Mesothelial cell of epicardium (in vitro differentiated cells): ENCODE measurements at places on chromosomes 6 and 20.
A peak's percentile ranks its signal among the peaks of the same experiment; 100 is the strongest.

DNA sequence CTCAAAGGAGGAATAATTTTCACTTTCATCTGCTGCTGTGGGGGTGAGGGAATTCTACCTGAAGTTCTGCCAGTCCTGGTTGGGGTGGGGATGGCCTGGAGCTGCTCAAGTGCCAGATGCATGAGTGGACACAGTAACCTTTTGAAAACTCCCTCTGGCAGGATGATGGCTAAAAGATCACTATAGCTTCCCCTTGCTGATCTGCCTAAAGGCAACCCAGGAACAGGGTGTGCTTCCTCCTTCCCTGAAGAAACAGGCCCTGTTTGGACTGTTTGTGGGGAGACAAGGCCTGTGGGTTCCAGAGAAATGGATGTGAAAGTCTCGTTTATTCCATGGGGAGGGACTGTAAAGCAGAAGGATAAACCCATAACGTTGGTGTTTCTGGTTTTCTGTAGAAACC is 176.9 kb downstream of the DTNBP1 start:
- DNase-seq: no peak

DNA sequence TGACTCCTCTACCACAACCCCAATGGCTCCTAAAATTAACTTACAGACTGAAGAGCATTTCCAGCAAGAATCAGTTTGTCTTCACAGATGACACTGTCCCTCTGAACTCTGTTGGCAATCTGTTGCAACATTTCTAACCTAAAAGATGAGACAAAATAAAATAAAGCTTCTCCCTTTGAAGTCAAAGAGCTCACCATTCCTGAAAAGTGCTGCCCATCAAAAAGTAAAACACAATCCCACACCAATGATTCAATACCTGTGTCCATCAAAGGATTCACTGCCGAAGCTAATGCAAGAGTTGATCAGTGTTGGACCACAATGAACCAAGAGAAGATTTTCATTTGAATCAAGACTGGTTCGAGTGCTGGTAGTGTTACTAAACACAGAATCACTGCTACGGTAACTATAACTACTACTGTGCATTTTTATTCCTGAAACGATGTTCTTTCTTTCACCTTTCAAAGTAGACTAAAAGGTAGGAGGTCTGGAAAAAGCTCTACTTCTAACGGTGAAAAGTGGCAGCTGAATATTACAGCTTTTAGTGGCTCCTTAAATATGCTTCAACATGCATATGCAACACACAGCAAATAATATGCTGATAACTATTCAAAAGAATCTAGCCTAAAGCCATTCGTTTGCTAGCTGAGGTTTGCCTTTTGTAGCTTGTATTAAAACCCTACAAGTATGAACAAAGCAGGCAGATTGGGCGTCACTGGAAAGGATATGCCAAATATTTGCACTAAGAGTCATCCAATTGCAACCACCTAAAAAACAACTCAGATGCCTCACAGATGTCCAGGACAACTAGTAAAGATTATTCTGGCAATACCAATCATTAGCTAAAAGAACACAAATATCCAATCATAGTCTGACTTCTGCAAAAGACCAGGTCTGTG is at the start of gene DST:
Gene DST (minus strand): TSS at position 524 of the 896 bp plus-strand sequence.
- no peak for DNase-seq

DNA sequence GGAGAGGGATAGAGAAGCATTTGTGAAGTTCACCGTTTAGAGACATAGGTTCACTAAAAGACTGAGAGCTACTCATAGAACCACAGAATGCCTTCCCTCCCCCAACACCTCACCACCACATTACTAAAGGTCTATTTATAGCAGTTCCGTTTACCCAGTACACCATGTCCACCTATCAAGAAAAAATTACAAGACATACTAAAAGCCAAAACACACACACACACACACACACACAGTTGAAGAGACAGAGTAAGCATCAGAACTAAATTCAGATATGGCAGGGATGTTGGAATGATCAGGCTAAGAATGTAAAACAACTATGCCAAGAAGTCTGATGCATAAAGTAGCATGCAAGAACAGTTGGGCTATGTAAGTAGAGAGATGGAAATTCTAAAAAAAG is 52.3 kb downstream of the SLC22A3 start:
- DNase-seq: no peak

- DNase-seq: no peak
These were observed 21.7 kb downstream of the TGM6 start for GRCh38 chr20:2402271-2402980.

DNA sequence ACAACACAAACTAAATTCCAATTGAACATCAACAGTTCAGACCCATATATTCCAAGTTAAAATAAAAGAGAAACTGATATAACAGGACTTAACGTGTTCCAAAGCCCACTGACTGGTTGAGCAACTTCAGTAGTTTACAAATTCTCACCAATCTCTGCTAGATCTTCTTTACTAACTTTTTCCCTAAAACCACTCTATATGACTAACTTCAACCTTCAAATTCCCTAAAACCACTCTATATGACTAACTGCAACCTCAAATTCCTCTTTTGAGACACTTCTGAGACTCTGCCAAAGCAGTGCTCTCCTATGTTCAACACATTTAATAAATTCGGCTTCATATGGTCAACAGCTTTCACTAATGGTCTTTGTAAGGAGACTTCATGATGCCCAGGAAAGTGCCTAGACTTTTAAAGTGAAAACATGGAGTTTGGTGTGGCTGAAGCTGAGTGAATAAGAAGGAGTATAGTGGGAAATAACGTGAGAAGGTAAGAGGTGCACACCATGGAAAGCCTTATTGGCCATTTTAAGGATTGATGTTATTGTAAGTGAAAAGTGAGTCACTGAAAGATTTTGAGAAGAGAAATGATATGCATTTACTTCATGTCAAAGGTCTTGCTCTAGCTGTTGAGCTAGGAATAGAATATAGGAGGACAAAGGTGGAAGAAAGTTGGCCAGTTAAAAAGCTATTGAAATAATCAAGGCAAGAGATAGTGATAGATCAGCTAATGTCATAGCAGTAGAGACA is 134.0 kb upstream of the HCRTR2 start:
- no peak for DNase-seq

- no peak for DNase-seq
These were observed 4.1 kb upstream of the TRIM27 start for GRCh38 chr6:28927846-28928245.

DNA sequence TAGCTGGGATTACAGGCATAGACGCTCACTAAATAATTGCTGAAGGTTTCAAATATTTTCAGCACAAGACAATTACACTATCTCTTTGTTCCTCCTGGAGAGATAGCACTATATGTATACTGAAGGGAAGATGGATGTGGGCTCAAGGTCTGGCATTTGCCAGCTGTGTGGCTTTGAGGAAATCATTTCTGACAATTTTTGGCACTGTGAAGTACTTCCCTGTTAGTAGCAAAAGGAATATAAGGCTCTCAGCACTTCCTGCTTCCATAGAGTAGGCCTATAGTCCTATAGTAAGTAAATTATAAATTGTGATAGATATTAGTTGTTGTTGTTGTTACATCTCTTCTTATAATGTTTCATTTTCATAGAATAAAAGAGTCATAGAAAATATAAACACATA is 271.1 kb downstream of the SAMD5 start:
- DNase-seq: no peak

DNA sequence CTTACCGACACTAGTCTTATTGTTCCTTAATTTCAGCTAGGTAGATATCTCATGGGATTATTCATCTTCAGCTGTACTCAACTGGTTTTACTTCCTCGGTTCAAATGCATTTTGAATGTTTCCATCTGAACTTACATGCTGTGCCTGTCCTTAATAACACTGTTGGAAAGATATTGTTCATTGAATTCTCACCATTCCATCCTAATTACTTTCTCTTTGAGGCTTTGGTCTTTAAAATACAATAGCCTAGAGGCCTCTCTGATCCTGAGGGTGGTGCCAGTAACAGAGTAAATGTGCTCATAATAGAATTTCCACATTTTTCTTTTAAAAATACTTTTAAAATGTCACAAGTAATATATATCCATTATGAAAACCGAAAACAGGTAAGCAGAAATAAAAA is 54.0 kb downstream of the IL20RA start:
- DNase-seq: no peak

GRCh38 chr6:40764726-40765125 is 177.6 kb upstream of the LRFN2 start:
- DNase-seq: no peak

- DNase-seq: no peak
These were observed 392.9 kb downstream of the PLCB1 start for GRCh38 chr20:8525017-8525343.

DNA sequence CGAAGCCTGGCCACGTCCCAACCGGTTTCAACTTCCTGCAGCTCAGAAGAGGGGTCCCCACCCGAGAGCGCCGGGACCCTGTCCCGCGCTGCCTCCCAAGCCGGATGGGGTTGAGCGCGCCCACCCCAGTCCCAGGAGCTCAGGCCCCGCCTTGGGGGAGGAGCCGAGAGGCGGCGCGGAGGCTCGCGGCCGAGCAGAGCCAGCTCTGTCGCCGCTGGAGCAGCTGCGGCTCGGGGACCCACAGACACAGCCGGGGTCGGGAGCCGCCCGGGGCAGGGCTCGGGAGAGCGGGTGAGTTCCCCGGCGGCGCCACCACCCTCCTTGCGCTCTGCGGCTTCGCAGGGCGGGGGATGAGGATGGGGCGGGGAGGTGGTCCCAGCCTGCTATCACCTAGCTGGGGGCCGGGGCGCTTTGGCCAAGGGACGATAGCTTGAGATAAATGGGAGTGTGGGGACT is at the start of gene PPP1R16B:
Gene PPP1R16B (plus strand): TSS at position 196 of the 456 bp plus-strand sequence. CDS start 30,229 bp downstream, outside the sequence.
- peak; percentile 60 for DNase-seq

DNA sequence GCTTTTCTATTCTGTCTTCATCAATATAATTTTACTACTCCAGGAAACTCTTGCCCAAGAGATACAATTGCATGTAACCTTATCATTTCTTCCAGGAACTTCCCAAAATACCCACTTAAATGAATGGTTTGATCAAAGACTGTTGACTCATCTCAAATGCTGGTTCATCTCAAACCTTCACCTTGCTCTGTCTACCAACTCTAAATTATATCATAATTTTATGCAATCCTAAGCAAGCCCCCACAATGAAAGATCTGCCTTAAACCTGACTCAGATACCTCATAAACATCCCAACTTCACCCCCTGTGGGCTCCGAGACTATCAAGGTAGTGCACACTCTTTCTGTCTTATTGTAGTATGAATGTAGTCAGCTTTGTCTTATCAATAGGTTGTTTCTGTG is 65.5 kb upstream of the GCM1 start:
- no peak for DNase-seq

DNA sequence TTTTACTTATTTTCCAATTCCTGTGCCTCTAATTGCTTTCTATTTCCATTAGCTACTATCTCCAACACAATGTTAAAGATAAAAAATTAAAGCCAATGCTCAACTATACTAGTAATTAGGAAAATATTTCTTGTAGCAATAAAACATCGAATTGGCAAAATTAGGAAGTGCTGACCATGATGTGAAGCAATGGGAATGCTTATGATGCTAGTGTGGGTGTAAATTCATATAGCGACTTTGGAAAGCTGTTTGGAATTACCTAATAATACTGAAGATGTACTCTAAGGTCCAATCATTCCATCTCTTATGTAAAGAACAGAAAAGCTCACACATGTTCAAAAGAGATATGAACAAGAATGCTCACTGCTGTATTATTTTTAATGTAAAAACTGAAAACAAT is 78.2 kb downstream of the UBE3D start:
- no peak for DNase-seq

GRCh38 chr6:123016431-123017103 is 20.5 kb downstream of the CLVS2 start:
- no peak for DNase-seq

- DNase-seq: no peak
These were observed 23.4 kb downstream of the ZBTB46 start for GRCh38 chr20:63807654-63808053.

DNA sequence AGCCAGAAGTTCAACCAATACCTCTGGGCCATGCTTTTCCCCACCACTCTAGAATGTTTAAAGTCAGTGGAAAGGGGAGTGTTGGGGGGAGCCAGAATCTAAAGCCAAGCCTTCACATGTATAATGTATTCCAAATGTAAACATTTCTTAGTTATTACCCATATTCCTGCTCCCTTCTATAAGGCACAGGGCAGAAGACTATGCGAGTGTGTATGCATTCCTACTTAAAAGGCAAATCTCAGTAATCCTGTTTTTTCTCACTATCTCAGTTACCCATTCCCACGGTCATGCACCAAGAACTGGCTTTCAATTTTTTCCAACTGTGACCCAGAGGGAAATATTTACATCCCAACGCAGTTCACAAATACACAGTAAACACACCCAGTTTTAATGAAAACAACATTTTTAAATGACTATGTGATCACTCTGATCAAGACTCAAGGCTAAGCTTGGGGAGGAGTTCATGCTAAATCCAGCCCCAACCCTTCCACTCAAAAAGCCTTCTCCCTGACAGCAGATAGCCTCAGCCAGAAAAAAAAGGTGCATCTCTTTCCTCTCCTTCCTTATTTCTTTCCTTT is 57.5 kb downstream of the EPB41L2 start:
- DNase-seq: no peak

- no peak for DNase-seq
These were observed 164.8 kb upstream of the NT5E start for GRCh38 chr6:85285114-85285513.

DNA sequence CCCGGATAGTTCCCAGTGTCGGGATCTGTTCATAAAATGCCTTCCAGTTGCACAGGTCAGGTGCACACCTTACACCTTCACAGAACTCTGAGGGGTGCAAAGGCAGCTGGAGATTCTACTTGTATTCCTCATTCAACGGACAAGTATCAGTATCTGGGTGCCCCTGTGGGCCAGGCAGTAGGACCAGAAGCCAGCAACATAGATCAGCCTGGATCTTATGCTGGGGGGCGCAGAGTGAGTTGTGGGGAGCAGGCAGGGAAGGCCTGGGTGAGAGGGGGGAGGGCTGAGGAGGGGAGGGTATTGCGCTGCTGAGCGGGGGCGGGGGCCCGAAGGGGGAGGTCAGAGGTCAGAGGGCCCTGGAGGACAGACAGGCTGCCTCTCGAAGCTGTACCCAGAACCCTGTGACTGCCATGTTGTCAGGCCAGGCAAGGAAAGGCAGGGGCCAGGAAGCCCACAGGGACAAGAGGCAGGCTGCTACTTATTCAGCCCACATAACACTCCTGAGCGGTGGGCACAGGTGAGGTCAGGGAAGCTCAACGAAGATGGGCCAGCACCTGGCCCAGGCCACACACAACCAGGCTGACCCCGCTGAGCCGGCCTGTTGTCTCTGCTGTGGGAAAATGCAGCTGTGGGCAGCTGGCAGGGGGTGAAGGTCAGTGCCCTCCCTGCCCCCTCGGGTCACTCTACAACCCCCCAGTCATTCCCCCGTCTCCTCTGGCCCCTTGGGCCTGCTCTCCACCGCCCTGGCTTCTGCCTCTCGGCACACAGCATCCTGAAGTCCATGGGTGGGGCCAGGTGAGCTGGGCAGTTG is 1.1 kb downstream of the OPRL1 start:
- DNase-seq: no peak

- no peak for DNase-seq
These were observed 61.4 kb upstream of the CSE1L start for GRCh38 chr20:48984575-48985219.

- DNase-seq: no peak
These were observed 81.4 kb downstream of the TCP11 start for GRCh38 chr6:35059596-35060345.

GRCh38 chr6:107266563-107266962 is 151.2 kb upstream of the BEND3 start:
- no peak for DNase-seq

GRCh38 chr6:105359419-105360370 is 43.2 kb downstream of the PREP start:
- DNase-seq: no peak
